ENCODE measurements at places on chromosomes 16 and 17.

- DNase-seq, result no peak
Observed at GRCh38 chr16:88948781-88949490, 28.1 kb downstream of the CBFA2T3 start.

DNA sequence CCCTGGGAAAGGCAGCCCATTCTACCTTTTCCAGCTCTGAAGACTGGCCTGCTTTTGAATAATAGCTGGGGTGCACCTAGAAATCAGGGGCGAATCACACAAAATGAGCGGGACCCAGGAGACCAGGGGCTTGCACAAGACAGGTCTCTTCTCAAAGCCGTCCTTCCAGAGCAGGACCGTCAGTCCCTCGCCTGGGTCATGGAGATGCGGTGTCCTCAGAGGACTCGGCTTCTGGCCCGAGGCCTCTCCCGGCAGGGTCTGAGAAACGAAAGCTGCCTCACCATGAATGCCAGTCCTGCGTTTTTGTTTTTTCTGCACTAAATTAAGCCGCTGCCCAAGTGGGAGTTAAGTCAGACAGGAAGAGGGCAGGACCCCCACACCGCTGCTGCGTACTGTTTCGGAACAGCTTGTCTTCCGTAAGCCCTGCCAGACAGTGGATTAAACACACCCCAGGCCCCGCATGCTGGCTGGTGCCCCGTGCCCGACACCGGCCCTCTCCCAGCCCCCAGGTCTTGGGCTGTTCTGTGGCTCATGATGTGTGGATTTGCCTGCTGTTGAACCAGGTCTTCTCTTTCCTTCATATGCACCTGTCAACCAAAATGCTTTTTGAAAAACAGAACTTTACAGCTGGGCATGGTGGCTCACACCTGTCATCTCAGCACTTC, 142.1 kb upstream of the RPH3AL start:
- DNase-seq, result no peak

DNA sequence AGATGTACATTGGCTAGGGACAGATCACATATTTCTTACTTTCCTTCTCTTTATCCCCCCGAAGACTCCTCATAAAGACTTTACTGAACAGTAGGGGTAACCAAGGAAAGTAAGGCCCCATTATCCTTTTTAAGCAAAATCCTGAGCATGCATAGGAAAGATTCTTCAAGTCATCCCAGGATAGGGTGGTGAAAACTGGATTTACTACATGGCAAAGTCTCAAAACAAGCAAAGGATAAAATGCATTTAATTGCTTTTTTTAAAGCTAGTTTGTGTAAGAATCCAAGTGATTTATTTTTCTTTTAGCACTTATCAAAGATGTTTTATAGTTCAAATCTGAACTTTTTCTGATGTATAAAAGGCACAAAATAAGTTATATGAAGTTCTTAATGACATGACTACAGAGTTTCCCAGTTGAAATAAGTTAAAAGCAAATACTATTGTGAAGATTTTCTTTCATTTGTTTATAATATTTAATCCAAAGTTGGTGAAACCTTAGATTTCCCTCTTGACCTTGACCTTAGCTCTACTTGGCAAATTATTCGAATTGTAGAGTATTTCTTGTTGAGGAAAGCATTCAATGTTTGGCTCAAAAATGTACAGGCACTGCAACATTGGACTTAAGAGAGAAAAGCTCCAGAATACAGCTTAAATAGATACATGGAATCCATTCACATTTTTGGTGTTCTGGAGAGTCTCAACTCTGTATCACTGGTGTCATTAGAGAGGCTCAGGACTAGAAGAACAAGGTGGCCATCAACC, 104.3 kb downstream of the ABCA8 start:
- no peak for DNase-seq

- DNase-seq, result no peak
Observed at GRCh38 chr17:8391711-8392110, 5.9 kb downstream of the RNF222 start.

DNA sequence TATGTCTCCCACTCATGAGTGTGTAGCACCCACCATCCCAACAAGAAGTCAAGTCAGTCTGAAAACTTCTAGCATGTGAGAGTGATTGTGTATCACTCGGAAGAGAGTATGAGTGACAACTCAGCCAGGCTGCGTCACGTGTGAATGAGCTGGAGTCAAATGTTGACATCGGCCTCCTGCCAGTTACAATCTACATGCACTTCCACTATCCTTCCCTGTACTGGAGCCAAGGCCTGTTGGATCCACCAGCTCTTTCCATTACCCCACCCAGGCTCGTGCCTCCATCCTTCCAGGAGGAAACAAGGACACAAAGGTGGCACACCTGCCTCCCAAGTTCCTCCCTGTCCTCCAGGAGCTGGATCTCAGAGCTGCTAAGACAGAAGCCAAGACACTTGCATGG, 64.5 kb downstream of the ASIC2 start:
- no peak for DNase-seq

GRCh38 chr17:55301521-55302406, 37.0 kb downstream of the HLF start:
- no peak for DNase-seq

GRCh38 chr17:55312852-55313251, 48.1 kb downstream of the HLF start:
- no peak for DNase-seq

DNA sequence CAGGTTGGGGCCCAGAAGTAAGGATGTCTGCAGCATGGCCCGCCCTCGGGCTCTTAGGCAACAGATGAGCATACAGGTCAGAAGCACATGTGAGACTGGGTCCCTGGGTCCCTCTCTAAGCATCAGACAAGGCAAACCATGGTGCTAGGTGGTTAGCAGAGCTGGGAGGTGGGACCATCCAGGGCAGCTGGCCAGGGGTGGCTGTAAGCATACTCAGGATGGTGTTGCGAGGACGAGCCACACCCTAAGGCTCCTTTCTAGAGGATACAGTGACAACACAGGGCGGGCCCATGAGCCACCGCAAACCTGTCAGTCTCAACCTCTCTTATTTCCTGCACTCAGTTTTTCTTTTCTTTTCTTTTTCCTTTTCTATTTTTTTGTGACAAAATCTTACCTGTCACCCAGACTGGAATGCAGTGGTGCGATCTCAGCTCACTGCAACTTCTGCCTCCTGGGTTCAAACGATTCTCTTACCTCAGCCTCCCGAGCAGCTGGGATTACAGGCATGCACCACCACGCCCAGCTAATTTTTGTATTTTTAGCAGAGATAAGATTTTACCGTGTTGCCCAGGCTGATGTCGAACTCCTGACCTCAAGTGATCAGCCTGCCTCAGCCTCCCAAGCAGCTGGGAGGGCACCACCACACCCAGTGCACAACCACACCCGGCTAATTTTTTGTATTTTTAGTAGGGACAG, 3.6 kb downstream of the FA2H start:
- no peak for DNase-seq

- DNase-seq, result no peak
Observed at GRCh38 chr16:77820340-77820739, 32.0 kb downstream of the VAT1L start.

- no peak for DNase-seq
Observed at GRCh38 chr16:4263504-4264436, 9.1 kb downstream of the TFAP4 start.

DNA sequence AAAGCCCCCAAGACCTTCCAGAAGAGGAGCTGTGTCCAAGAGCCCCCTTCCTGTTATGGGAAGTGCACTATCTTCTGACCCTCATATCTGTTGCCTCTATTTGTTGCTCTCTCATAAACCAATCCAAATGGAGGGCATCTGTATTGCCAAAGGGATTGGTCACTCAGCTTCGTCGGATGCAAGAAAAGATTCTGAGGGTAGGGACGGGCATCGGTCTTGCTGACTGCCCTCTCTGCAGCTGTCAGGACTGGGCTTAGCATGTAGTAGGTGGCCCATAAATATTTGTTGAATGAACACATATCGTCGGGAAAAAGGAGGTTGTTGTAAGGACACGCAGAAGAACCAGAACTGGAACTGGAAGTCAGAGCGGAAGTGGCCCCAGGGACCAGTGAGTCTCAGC, 44.1 kb downstream of the CCDC42 start:
- no peak for DNase-seq

DNA sequence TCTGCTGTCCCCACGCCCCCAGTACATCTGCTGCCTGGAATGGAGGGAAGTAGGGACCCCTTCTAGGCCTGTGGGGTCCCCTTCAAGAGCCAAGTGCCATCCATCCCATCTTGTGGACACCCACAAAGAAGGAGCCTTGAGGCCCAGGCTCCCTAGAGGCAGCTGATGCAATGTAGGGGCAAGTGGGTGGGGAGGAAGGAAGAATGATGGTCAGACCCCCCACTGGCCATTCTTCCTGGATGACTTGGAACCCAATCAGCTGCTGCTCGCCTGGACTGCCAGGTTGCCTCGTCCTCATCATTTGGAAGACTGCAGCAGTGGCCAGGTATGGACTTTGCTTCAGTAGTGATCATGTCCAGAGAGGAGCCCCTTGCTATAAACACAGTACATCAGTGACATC, 48.9 kb downstream of the SMPD3 start:
- no peak for DNase-seq

DNA sequence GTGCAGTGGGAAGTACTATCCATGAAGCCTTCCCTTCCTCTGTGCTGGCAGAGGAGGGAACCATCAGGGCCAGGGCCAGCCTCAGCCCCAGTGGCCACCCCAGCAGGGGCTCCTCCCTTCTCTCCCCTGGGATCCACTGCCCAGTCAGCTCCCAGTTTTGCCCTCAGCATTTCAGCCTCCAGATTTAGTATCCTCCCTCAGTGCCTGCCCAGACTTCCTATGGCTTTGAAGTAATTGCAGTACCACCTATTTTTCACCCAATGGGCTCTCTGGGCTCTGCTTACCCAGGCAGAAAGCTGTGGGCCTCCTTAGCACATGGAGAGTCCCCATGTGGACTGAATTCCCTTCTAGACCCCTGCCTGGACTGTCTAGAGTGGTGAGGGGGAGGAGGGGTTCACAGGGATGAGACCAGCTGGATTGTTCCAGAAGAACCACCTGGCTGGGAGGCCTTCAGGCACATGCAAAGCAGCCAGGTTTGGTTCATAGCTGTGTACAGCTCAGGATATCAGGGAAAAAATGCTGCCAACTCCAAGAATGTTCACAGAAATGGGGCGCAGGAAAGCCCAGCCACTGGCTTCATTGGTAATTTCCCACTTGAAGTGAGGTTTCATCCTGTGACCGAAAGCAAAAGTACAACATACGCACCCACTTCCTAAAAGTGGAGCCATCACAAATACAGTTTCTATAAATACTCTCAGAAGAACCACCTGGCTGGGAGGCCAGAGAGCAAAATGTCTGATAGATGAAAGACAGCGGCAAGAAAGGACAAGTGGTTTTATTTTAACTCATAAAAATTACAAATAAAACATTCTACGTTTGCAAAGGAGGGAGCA, 15.2 kb upstream of the HERPUD1 start:
- no peak for DNase-seq

- DNase-seq, result no peak
Observed at GRCh38 chr16:16863672-16864071, 484.7 kb downstream of the NPIPA7 start.

GRCh38 chr17:64008830-64009229, 10.7 kb downstream of the PRR29 start:
- DNase-seq, result no peak

DNA sequence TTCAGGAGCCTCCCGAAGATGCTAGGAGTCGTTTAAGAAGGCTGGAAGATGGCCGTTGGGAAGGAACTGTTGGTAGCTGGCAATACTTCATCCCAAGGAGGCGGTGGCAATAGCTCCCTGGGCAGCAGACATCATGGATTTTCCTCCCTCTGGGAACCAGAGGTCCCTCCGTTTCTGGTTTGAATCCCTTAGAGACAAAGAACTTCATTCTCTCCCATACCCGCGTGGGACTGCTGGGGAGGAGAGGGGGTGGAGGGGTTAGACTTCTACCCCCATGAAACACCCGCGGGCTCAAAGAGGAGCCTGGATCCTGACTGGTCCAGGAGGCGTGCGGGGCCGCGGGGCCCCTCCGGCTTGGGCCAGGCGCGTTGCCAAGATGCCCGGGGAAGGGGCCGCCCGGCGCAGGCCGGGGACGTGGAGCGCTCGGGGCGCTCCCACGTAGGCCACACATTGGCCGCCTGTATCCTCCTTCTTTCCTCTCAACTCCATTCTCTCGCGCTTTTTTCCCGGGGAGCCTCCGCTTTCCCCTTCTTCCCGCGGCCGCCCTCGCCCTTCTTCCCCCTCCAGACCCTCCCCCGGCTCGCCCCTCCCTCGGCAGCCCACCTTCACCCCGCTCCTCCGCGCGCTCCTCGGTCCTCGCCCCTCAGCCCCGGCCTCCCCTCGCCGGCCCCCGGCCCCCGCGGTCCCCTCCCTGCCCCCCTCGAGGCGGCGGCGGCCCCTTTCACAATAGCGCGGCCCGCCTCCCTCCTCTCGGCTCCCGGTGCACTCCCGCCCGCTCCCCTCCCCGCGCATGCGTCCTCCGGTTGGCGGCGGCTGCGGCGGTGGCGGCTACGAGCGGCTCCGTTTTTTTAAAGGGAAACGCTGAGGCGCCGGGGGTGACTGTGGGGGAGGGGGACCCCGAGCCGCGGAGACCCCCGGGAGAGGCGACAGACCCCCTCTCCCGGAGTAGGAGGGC, at the start of gene MSL1:
MSL1 (plus strand) TSS at position 791 of the 955 bp plus-strand sequence. CDS start 642 bp downstream, outside the sequence.
- DNase-seq, result peak; percentile 46

DNA sequence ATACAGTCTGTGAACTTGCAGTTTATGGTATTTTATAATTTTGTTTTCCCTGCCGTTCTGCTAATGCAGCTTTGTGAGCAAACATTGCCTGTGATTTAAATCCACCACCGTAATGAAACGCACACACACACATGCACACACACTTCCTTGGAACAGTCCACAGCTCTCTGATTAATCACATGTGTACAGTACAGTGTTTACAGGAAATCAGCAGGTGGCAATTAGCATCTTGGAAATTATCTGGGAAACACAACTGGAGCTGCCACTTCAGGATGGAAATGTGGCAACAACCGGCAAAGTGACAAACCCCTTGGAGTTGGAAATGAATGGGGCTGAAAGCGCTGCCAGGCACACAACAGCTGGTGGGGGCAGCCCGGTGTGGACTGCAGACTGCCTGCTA, 12.9 kb upstream of the ZKSCAN2 start:
- DNase-seq, result no peak
